ENCODE measurements at places on chromosomes 7 and 10. TPM values are rescaled to one million over a fixed set of nuclear protein-coding genes. Genes with fewer than 3 reads are reported as not detected.

DNA sequence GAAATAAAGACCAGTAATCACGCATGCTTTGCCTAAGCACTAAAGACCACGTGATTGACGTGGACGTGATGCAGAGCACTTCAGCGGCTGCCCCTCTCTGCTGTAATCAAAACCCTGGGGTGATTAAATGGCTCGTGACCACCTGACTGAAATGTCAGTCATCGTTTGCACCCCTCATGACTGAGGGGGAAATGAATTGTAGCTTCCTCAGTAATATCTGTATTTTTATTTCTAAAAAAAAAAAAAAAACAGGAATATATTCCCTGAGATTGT lies 148.1 kb upstream of the RSU1 start:
- no peak for DNase-seq

- no peak for DNase-seq
These were observed 229.7 kb upstream of the NFE2L3 start for GRCh38 chr7:25922296-25922695.

DNA sequence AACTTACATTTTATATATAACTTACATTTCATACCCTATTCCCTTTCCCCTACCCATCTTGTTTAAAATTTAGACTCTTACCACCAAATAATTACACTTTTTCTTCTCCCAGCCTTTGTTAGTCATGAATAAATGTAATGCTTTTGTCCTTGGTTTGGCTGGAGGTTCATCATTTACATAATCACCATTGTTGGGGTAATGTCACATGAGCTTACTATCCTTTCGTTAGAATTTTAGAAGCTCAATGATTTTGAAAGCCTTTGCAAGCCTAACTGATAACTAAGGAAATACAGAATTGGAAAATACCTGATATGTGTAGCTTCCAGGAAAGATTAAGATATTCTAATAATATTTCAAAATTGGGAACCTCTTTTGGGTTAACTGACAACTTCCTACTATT lies 171.7 kb downstream of the PLXDC2 start:
- DNase-seq = no peak

DNA sequence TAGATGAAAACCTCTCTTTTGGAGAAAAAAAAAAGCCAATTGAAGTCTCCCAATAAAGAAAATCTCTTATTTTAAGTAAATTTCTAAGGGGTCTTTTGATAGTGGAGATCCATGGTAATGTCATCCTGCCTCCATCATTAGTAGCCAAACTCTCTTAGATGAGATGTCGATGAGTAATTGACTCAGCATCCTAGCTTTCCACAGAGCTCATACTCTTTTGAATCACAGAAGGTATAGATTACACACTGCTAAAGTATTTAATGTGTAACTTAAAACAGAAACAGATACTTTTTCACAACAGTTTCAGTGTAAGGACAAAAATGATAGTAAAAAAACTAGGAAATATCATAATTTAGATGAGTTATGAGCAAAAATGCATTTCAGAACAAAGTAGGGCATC lies 19.4 kb downstream of the MAGI2 start:
- DNase-seq = no peak

- DNase-seq = peak; percentile 72
These were observed 181.6 kb upstream of the NEBL start for GRCh38 chr10:21078410-21079329.

DNA sequence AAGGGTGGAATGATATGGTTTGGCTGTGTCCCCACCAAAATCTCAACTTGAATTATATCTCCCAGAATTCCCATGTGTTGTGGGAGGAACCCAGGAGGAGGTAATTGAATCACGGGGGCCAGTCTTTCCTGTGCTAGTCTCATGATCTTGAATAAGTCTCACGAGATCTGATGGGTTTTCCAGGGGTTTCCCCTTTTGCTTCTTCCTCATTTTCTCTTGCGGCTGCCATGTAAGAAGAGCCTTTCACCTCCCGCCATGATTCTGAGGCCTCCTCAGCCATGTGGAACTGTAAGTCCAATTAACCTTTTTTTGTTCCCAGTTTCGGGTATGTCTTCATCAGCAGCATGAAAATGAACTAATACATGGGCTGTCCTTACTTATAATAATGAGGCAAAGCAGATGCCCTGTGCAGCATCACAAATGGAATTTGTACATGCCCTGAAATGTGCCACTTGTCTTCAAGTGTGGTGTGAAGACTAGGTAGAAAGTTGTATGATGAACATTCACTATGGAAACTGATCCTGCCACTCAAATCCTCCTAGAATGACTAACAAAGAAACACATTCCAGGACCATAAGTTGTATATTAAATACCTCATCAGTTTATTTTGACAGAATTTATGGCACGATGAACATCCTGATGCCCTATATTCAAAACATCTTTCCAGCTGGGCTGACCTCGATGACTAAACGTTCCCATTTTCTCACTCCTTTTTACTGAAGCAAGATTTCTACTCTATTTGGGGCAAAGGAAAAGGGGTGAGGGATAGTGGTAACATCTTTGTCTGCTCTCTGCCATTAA lies 122.8 kb upstream of the CTTNBP2 start:
- no peak for DNase-seq

The OPN1SW gene
- 2.2 TPM for polyA plus RNA-seq

DNA sequence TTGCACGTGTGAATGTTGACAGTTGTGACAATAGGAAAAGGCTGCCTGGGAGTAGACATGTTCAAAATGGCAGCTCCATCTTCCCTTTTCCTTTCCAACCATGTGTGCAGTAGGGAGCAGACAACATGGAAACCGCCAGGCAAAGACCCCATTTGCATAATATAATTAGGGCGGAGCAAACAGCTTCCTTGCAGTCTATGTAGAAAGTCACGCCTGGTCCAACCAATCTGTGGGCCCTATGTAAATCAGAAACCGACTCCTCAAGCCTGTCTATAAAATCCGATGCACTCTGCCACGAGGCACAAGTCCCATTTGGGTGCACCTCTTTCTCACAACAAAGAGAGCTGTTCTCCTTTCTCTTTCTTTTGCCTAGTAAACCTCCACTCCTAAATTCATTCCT lies 19.6 kb downstream of the NEBL start:
- no peak for DNase-seq

Measured in left renal pelvis (tissue), 4 donors.